ENCODE measurements at places on chromosomes 6 and 20.

DNA sequence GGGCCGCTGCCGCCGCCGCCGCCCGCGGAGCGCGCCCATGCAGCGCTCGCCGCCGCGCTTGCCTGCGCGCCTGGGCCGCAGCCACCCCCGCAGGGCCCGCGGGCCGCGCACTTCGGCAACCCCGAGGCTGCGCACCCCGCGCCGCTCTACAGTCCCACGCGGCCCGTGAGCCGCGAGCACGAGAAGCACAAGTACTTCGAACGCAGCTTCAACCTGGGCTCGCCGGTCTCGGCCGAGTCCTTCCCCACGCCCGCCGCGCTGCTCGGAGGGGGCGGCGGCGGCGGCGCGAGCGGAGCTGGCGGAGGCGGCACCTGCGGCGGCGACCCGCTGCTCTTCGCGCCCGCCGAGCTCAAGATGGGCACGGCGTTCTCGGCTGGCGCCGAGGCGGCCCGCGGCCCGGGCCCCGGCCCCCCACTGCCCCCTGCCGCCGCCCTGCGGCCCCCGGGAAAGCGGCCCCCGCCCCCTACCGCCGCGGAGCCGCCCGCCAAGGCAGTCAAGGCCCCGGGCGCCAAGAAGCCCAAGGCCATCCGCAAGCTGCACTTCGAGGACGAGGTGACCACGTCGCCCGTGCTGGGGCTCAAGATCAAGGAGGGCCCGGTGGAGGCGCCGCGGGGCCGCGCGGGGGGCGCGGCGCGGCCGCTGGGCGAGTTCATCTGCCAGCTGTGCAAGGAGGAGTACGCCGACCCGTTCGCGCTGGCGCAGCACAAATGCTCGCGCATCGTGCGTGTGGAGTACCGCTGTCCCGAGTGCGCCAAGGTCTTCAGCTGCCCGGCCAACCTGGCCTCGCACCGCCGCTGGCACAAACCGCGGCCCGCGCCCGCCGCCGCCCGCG is 730 bp downstream of the INSM1 start:
- DNase-seq: no peak

GRCh38 chr20:41664584-41664983 is 46.4 kb upstream of the CHD6 start:
- peak; percentile 36 for DNase-seq

DNA sequence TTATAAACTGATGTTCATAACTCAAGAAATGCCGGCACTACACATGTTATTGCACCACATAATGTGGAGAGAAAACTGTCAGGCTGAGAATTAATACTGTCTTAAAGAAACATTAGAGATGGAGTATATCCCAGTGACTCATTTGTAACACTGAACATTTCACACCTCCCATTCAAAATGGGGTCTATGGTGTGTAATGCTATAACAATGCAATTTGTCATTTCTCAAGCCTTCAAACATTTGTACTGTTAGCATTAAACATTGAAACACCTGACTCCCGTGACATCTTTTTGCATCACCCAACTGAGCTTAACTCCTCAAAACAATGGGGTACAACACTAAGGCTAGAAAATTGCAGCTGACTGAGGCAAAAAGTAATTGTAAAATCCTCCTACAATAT is 151.7 kb downstream of the DST start:
- no peak for DNase-seq

DNA sequence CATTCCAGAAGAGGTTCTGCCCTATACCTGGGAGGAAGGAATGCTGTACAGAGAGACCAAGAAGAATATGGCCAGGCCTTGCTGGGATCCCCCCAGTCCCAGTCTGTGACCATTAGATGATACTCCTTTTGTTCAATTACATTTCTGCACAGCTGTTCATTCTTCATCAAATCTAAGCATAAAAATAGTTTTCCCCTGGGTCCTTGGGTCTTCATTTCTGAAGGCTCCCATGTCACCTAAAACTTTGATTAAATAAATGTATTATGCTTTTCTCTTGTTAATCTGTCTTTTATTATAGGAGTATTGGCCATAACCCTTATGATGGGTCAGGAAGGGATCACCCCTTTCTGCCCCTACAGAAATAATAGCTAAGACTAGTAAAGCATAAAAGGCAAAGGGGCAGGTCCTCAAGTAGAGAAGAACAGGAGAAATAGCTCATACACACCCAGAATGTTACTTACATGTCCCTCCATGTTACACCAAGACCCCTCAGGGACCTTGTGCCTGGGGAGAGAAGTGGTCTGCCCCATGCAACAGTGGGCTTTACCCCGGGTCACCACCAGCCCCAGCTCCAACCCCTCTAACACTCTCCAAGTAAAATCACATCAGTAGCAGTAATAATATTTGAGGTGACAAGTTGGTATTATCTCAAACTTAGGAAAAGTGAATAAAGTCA is 2.1 kb upstream of the LTA start:
- no peak for DNase-seq

DNA sequence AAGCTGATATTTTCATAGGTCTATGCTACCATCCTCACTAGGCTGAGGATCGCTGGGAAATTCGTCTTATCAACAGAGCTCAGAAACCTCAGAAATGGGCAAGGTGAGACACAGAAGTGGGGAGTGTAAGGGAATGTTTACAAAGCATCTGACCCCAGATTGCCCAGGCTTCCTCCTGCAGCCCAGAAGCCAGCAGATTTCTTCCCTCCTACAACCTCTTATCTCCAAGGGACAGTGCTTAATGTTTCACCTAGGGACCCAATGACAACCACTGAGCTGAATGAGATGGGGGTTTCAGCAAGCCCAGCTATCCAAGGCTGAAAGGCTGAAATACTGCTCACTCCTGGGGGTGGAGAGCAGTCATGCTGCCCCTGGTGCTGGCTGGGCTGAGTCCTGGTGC is 52.4 kb upstream of the TBC1D7 start:
- no peak for DNase-seq

Data from CD14-positive monocyte (primary cell).